ENCODE measurements at places on chromosomes 7 and 10. TPM values are rescaled to one million over a fixed set of nuclear protein-coding genes. Genes with fewer than 3 reads are reported as not detected.

The OPALIN gene
- not detected for total RNA-seq

The TMUB1 gene
- total RNA-seq: 48.7 TPM

The LAMTOR4 gene
- 189 TPM for total RNA-seq

The SLC16A9 gene
- total RNA-seq: not detected

The SFTPA1 gene
- total RNA-seq: not detected

The MLXIPL gene
- not detected for total RNA-seq

GRCh38 chr7:150370612-150371071, 2.0 kb downstream of the REPIN1 start:
- no peaks in the 10 kb centered on the region for H3K27me3 ChIP-seq
- H3K4me3 ChIP-seq: no peak overlapping the region
- DNase-seq: no peak
- peaks cover 13% of the 10 kb centered on the region for H3K36me3 ChIP-seq
- peaks cover 22% of the 10 kb centered on the region for H3K4me1 ChIP-seq

- no peak overlapping the region for H3K27ac ChIP-seq
- no peaks in the 10 kb centered on the region for H3K4me1 ChIP-seq
- no peaks in the 10 kb centered on the region for H3K36me3 ChIP-seq
- no peak overlapping the region for H3K4me3 ChIP-seq
- DNase-seq: no peak
Observed at GRCh38 chr7:23267357-23267756, 20.8 kb downstream of the GPNMB start.

DNA sequence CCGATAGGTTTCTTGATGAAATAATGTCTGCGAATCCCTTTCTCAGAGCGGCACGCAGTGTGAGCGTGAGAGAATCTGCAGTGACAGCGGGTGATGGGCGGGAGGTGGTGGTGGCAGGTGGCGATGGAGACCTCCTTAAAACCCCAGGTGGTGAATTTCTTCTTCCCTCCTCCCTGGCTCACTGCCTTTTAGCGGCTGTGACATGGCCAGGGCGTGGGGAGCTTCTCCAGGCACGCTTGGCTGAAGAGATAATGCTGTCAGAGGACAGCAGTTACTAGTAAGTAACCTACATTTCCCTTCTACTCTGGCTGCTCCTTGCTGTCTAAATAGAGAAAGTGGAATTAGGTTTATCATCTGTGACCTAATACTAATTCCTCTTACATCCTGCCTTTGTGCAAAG, 141.4 kb upstream of the INSYN2A start:
- H3K27me3 ChIP-seq: no peaks in the 10 kb centered on the region
- H3K36me3 ChIP-seq: no peaks in the 10 kb centered on the region
- no peaks in the 10 kb centered on the region for H3K4me1 ChIP-seq

GRCh38 chr7:75729851-75730274, 8.9 kb downstream of the HIP1 start:
- no peak for DNase-seq
- no peak overlapping the region for H3K27ac ChIP-seq
- peaks cover 29% of the 10 kb centered on the region for H3K4me1 ChIP-seq
- no peak overlapping the region for H3K4me3 ChIP-seq
- H3K27me3 ChIP-seq: no peaks in the 10 kb centered on the region
- H3K36me3 ChIP-seq: no peaks in the 10 kb centered on the region

GRCh38 chr10:48981310-48981907, 41.8 kb upstream of the LRRC18 start:
- no peaks in the 10 kb centered on the region for H3K36me3 ChIP-seq
- H3K4me1 ChIP-seq: no peaks in the 10 kb centered on the region
- no peak overlapping the region for H3K4me3 ChIP-seq
- DNase-seq: no peak

DNA sequence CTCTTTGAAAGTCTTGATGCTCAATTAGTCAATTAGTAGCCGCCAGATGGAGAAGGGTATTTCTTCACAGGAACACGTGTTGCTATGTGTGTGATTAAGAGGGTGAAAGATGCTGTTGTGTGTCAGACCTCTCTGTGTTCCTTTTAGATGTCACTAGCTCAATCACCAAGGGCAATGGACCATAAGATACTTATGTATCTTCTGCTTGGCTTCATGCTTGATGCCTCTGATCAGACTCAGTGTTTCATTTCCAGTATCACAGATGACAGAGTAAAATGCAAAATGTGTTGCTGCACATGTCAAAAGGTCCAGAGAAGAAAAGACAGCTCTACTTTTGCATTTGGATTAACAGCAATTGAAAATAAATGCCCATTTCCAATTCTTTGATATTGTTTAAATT, 865.9 kb downstream of the CNTNAP2 start:
- no peak overlapping the region for H3K4me3 ChIP-seq
- DNase-seq: no peak
- no peaks in the 10 kb centered on the region for H3K27me3 ChIP-seq
- no peak overlapping the region for H3K27ac ChIP-seq
- no peaks in the 10 kb centered on the region for H3K4me1 ChIP-seq

- no peak for DNase-seq
Observed at GRCh38 chr7:151461942-151462230, 21.9 kb upstream of the CRYGN start.

DNA sequence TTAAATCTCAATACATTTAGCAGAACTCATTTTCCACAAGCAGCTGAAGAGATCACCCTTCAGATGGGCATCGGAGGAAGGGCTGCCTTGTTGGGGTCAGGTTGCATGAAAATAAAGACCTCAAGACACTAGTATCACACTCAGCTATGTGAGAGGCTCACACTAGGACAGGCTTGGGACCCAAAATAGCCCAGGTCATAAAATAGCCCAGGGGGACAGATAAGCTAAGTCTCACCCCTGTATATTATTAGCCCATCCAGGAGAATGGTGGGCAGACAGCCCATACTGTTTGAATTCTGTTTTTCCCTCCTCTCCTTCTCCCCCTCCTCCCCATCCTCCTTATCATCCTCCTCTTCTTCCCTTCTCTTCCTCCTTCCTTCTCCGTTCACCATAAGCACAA, 415.1 kb upstream of the C7orf33 start:
- H3K27ac ChIP-seq: no peak overlapping the region
- H3K4me3 ChIP-seq: no peak overlapping the region
- no peaks in the 10 kb centered on the region for H3K36me3 ChIP-seq
- H3K27me3 ChIP-seq: no peaks in the 10 kb centered on the region

DNA sequence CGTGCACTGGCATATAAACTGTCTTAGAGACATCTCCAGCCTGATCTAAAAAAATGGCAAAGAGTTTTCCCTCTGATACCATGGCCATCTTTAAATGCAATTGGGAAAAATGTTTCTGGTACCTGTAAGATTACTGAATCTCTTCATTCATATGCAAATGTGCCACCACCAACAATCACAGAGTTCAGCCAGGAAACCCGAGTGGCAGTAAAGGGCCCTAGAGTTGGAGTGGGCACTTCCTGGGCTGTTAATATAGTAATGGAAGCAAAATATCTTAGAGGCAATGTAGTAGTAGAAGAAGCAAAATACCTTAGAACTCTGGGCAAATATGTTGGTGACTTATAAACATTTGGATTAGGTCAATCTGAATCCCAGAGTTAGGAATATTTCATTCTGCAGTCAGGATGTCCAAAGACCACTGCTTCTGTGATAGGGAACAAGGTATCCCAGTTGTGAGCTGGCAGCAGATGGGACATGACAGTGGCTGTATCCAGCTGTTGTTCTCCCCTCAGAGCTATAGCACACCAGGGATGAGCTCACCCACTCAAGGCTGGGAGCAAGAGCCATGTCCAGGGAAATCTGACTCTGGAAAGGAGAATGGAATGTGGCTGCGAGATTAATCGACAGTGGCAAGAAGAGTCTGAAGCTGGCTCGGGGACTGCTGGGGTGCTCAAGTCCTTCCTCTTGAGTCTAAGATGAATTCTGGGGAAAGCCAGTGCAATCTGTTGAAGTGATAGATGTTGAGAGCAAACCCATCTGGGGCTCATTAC, 332.1 kb downstream of the PHTF2 start:
- H3K27me3 ChIP-seq: no peaks in the 10 kb centered on the region
- DNase-seq: no peak
- H3K4me3 ChIP-seq: no peak overlapping the region
- H3K4me1 ChIP-seq: no peaks in the 10 kb centered on the region
- H3K27ac ChIP-seq: no peak overlapping the region
- H3K36me3 ChIP-seq: no peaks in the 10 kb centered on the region

GRCh38 chr7:2282185-2282751, 32.0 kb downstream of the SNX8 start:
- no peaks in the 10 kb centered on the region for H3K36me3 ChIP-seq
- H3K4me1 ChIP-seq: no peaks in the 10 kb centered on the region
- no peak overlapping the region for H3K27ac ChIP-seq

- no peak for DNase-seq
- H3K4me3 ChIP-seq: no peak overlapping the region
- no peak overlapping the region for H3K27ac ChIP-seq
- H3K27me3 ChIP-seq: peaks cover 84% of the 10 kb centered on the region
Observed at GRCh38 chr7:101172005-101172853, 6.9 kb upstream of the VGF start.

DNA sequence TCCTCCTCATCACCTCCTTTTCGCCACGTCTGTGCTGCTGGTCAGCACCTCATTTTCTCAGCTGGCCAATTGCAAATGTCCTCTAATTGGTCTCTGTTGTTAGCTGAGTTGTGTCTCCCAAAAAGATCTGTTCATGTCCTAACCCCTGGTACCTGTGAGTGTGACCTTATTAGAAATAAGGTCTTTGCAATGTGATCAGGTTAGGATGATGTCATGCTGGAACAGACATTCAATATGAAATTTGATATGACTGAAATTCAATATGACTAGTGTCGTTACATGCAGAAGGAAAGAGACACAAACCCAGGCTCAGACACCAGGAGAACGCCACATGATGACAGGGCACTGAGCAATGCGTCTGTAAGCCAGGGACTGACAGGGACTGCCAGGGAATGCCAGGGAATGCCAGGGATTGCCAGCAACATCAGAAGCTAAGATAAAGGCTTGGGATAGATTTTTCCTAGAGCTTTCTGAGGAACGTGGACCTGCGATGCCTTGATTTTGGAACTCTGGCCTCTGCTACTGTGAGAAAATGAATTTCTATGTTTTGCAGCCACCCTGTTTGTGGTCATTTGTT, 77.5 kb upstream of the CXCL12 start:
- H3K36me3 ChIP-seq: no peaks in the 10 kb centered on the region
- H3K4me3 ChIP-seq: no peak overlapping the region
- no peaks in the 10 kb centered on the region for H3K4me1 ChIP-seq
- no peak for DNase-seq
- H3K27me3 ChIP-seq: no peaks in the 10 kb centered on the region
- no peak overlapping the region for H3K27ac ChIP-seq

- no peaks in the 10 kb centered on the region for H3K4me1 ChIP-seq
- no peak for DNase-seq
- H3K27me3 ChIP-seq: no peaks in the 10 kb centered on the region
Observed at GRCh38 chr10:80770239-80770638, 232.5 kb downstream of the SH2D4B start.

DNA sequence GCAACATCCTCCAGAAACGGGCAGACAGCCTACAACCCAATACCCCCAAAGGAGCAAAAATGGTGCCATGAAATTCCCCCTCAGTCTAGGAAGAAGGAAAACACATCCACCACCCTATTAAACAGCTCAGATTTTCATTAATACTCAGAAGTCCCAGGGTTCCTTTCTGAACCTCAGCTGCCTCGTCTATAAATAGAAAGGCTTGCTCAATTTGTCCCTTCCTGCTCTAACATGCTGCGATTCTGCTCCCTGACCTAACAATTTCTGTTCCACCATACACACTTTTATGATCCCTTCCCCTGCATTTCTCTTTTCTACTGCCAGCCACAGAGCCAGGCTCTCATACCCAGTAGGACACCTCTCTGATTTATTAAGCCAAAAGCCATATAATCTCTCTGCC, 68.1 kb downstream of the MTERF1 start:
- H3K4me1 ChIP-seq: no peaks in the 10 kb centered on the region
- no peaks in the 10 kb centered on the region for H3K36me3 ChIP-seq
- no peaks in the 10 kb centered on the region for H3K27me3 ChIP-seq
- no peak for DNase-seq
- no peak overlapping the region for H3K27ac ChIP-seq

All from CD4-positive, alpha-beta memory T cell (primary cell).